Activated CD4-positive, alpha-beta T cell treated with anti-CD3 and anti-CD28 coated beads, Interleukin-2, amount 10 ng/mL, durations not matched to agents 7 days and 5 days (primary cell): ENCODE measurements at places on chromosomes 3 and 15.
A peak's percentile ranks its signal among the peaks of the same experiment; 100 is the strongest.

DNA sequence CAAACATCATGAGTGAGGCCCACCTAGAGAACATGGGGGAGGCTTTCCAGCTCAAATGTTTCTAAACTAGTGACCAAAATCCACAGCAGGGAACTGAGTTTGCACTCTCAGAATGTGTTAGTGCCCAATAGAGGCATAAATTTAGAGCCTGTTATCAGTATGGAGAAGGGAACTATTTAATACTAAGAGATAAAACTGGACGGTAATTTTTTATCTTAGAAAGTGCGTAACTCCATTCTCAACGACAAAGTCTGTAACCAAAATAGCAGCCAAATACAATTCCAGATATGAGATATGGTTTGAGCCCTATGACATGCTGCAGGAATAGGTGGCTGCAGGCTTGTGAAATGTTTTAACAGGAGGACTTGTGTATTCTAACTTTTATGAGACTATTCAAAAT is 3.5 kb downstream of the B3GALNT1 start:
- no peak for DNase-seq

DNA sequence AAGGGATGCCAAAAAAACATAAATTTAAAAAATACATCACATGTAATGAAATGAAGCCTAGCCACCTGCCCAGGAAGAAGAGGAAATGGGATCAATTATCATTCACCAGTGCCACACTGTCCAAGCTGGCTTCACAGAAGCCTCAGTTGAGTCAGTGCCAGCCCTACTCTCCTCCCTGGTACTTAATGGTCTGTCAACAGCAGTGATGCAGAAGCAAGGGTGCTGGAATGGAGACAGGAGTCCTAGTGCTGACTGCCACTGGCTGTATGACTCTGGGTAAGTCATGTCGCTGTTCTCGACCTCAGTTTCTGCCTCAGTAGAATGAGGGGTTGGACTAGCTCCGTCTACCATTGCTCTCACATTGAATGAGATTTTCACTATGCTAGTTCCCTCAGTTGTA is 78.5 kb upstream of the LARS2 start:
- DNase-seq = no peak

- peak; percentile 36 for DNase-seq
These were observed 21.7 kb upstream of the GMNC start for GRCh38 chr3:190883973-190884832.

- no peak for DNase-seq
These were observed 310.3 kb downstream of the FGF12 start for GRCh38 chr3:192417017-192417416.

- DNase-seq = no peak
These were observed 9.3 kb upstream of the UBE2E2 start for GRCh38 chr3:23193831-23194230.

DNA sequence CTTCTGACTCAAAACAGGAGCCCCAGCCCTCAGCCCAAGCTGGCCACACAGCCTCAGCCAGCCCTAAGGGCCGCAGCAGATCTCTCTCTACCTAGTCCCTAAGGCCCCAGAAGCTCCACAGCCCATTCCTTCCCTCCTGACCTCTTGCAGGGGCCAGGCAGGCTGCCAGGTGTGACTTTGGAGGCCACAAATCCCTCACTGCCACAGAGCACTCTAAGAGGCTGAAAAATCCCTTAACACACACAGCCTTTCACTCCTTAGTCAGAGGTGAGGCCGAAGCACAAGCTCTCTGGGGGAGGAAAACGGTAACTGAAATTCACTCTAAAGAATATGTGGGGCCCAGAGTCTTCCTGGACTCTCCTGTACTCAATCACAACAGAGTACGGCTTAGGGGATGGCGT is 23.3 kb downstream of the LRRC2 start:
- DNase-seq = no peak

DNA sequence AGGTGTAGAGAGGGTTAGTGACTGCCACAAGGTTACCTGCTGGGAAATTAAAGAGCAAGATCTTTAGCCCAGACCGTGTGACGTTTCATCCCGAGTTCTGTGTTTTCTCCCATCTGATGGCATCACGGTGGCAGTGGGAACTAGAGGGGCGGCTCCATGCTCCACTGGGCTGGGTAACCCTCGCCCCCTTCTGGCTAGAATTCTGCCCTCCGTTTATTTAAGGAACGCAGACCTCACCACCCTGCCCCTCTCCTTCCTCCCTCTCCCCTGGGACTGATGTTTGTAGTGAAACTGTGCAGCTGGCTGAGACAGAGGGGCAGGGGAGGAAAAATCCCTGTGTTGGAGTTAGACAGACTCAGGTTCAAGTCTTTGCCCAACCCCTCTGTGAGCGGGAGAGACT is 65.6 kb downstream of the ITGA11 start:
- DNase-seq = no peak

GRCh38 chr3:99678896-99679295 is 40.5 kb downstream of the COL8A1 start:
- no peak for DNase-seq

GRCh38 chr3:100400419-100400779 is 490 bp downstream of the TOMM70 start:
- DNase-seq = peak; percentile 50

- no peak for DNase-seq
These were observed 1044.2 kb downstream of the PLOD2 start for GRCh38 chr3:145116769-145117168.

DNA sequence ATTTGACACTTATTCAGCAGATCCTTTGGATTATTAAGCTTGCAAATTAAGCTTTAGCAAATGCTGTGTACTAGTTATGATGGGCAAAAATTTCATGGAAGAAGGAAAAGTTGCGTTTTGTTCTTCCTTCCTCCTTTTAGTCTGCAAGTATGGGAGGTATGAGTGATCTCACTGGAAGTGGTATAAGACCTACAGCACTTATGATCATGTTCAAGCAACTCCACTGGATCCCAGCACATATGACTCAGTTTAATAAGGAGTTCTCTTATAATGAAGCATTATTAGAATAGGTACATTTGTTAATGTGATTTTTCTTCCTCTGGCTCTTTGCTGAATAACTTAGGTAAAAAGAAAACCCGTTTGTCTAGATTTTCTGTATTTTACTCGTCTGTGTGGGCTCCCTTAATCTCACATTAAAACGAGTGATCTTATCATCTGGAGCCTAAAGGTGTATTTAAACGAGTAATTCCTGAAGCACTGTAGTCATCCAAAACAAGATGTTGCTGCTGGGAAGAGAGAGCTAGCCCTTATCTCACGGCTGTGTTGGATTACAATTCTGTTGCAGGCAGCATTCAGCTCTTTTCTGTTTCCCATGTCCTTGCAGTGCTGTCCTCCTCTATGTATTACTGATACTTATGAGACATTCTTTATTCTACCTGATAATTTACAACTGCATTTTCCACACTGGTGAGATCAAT is 264.9 kb downstream of the GBE1 start:
- no peak for DNase-seq

- DNase-seq = no peak
These were observed 103.0 kb downstream of the SUCNR1 start for GRCh38 chr3:151976211-151977050.

GRCh38 chr15:72934921-72935320 is 117.3 kb upstream of the NEO1 start:
- no peak for DNase-seq

- no peak for DNase-seq
These were observed 3.3 kb downstream of the ACAD9 start for GRCh38 chr3:128882719-128883118.

DNA sequence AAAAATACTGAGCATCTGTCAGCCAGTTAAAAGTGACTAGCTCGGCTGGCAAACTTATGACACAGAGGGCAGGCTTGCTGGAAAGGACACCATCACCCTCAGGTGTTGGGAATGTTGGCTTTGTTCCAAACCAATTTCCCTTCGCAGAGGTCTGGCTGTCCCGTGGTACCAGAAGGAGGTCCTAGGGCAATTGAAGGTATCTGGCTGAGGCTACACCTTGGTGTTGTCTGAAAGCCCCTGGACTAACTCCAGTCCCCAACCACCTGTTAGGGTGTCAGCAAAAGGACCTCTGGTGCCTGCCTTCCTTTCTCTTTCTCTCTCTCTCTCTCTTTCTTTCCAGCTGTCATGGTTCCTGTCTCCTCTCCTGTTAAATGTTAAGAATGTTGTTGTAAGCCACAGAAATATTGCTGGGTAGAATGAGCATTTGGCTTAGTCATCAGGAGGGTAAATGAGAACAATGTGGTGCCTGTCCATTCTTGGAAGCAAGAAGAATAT is 12.5 kb downstream of the PRR20G start:
- DNase-seq = no peak

- DNase-seq = no peak
These were observed 160.5 kb downstream of the KLF13 start for GRCh38 chr15:31486906-31487695.

DNA sequence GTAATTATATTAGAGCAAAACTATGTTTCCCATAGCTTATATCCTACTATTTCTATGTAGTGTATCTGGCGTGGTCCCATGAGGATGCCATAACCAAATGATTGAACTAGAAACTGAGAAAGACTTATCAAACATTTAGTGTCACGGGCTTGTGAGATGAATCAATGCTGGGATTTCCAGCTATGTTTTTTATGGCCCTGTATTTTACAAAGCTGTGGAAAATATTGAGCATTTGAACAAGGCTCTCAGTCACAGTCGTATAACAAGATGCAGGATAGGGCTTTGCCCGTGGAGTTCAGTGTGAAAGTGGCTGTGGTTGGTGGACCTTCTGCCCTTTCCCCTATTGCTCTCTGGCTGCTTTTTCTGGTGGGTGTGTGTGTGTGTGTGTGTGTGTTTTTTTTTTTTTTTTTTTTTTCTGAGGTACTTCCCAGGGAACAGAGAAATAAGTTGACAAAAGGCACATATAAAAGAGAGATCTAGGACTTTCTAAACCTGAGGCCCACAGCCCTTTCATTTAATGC is 60.7 kb downstream of the CACNA1D start:
- DNase-seq = no peak

- no peak for DNase-seq
These were observed 39.8 kb downstream of the CADM2 start for GRCh38 chr3:84998545-84998944.

- DNase-seq = no peak
These were observed 637.9 kb downstream of the PLOD2 start for GRCh38 chr3:145522893-145523651.

GRCh38 chr3:167031364-167032049 is 348.6 kb downstream of the ZBBX start:
- DNase-seq = no peak
